H9 (cell line): ENCODE measurements at places on chromosomes 6 and 20. TPM values are rescaled to one million over a fixed set of nuclear protein-coding genes. Genes with fewer than 3 reads are reported as not detected.

PSMB9 gene
- total RNA-seq: 3.2 and 3.5 TPM in 2 replicates

GRCh38 chr6:122953766-122954165, 42.3 kb upstream of the CLVS2 start:
- no peak for DNase-seq

DNA sequence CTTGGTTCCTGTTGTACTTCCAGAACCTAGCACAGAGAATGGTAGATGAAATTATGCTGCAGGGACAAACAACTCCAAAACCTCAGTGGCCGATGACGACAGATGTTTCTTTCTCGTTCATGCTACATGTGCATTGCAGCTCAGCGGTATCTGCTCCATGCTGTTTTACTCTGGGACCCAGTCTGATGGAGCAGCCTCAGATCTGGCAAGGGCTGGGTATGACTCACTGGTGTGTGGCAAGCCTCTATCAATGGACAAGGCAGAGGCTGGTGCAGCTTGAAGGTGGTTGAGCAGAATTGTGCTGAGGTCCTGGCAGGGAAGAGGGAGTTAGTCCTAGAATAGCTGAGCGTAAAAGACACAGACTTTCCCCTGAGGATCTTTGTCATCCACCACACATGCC, 10.3 kb upstream of the BLCAP start:
- peak; percentile 27 for DNase-seq

- DNase-seq: no peak
Measured at GRCh38 chr6:139713900-139714506, 339.6 kb upstream of the CITED2 start.

DNA sequence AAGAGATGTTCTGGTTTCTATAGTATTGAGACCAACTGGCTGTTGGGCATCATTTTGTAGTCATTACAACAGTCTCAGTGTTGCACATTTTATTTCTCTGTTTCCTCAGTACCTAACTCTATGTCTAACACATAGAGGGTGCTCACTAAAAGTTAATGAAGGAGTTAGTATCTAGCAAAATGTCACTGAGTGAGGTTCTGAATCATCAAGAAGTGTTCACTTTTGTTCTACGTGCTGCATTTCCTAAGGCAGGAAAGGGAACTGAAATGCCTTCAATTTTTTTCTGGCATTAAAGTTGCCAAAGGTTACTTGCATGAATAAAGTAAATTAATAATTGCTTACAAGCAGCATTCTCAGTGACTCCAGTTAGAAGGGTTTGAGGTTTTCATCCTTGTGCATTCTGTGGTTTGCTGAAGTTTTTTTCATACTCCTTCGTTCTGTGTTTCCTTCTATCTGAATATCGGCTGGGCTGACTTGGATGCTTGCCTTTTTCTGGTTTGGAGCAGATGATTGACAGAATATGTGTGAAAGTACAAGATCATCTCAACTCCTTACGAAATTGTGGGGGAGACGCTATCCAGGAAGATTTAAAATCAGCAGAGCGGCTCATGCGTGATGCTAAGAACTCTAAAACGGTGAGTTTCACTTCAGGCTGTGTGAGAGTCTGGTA, 114.5 kb upstream of the SCGN start:
- no peak for DNase-seq

GRCh38 chr6:81689580-81689979, 62.9 kb downstream of the TENT5A start:
- no peak for DNase-seq

- DNase-seq: no peak
Measured at GRCh38 chr6:41181566-41181965, 18.6 kb upstream of the TREM2 start.
